ENCODE measurements at places on chromosomes 16 and 17.

- no peak for DNase-seq
Measured at GRCh38 chr16:85514295-85514597, 98.9 kb upstream of the GSE1 start.

DNA sequence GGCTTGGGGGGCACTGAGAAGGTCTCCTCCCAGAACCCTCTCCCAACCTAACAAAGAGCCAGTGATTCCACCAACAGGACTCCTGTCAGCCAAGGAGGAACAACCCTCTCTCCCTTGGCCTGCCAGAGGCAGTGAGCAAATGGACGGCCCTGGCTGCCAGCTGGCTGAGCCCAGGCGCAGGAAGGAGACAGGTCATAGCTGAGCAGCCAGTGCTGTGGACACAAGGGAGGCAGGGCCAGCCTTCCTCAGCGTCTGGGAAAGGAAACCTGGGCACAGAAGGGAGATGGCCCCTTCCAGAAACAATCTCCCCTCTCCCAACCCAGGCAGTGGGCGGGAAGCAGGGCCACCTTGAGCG, 2.1 kb downstream of the MPO start:
- DNase-seq, result no peak

GRCh38 chr16:88473666-88474534, 20.8 kb downstream of the ZFPM1 start:
- no peak for DNase-seq

DNA sequence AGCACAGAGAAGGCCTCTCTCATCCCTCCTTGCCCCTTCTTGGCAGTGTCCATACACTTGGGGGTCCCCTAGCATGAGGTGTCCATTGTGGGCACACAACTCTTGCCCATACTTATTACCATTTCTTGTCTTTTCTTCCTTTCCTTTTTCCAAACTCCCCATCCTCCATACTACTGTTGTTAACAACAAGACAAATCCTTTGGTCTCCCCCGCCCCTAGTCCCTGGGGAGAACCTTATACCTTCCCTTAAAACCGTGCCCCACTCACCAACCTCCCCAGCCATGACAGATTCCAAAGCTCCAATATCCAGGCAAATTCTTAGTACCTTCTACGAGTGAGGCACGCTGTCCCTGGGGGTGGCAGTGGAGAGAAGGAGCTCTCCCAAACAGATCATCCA, 82.9 kb downstream of the GAS7 start:
- DNase-seq, result peak; percentile 41

- no peak for DNase-seq
Measured at GRCh38 chr16:73670836-73671820, 623.2 kb upstream of the ZFHX3 start.

DNA sequence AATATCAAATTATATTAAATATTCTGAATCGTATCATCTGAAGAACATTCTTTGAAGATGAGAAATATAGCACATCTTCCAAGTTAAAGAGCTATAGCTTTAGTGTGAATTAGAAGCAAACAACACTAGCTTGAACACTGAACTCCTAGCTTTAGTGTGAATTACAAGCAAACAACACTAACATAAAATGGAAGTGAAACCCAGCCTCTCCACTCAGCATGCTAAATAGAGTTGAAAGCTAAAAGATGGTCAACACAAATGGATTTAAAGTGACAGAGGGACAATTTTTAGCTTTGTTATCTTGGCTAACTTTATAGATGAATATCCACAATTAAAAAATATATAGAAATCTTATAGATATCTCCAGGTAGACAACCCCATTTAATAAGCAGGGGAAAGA, 4.5 kb upstream of the KIF2B start:
- no peak for DNase-seq

DNA sequence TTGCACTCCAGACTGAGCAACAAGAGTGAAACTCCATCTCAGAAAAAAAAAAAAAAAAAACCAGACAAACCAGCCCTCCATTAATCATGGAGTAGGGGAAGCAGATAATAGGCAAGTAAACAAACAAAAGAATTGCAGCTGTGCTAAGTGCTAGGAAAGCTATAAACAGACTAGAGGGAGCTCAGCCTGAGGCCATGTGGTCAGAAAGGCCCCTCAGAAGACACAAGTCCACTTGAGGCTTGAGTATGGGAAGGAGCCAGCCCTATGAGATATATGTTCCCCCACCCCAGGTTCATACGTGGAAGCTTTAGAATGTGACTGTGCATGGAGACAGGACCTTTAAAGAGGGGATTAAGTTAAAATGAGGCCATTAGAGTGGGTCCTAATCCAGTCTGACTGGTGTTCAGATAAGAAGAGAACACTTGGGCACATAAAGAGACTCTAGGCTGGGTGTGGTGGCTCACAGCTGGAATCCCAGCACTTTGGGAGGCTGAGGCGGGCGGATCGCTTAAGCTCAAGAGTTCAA, 132.6 kb upstream of the NOL11 start:
- DNase-seq, result no peak

DNA sequence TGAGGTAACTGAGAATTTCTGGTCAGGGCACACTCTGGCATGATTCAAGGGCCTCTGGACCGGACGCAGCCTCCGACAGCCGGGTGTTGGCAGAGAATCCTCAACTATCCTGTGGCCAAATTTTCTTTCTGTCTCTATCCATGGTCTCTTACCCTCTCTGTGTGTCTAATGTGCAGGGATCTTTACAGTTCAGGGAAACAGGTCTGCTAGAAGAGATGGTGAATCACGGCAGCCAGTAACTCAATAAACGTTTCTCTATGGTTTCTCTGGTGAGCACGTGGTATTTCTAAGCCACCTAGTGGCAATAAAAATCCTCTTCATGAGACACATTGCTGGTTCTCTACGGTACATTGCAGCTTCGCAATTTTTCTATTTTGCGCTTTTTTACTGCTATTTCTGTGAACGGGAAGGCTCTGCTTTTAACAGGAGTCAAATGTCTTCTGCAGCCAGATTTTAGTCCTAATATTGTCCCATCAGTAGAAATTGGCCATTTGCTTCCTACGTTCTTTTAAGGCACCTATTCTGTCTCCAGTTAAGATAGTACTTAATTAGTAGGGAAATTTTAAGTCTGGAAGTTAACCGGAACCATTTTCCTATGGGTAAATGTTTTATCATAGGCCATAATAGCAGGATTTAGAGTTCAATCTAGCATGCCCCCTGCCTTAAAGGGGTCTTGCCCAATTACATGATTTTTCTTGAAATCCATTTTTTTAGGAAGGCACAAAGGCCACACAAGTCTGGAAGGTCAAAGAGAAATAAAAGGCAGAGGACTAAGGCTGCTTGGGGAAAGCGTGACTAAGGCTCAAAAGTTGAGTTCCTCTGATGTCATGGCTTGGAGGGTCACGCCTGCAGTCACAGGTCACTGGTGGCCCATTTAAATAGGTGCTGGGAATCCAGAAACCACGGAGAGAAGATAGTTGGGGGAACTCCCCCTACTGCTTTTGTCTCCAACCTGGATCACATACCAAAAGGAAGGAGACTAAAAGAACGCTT, 31.5 kb downstream of the QPRT start:
- DNase-seq, result peak; percentile 73

GRCh38 chr16:1526608-1527555, 6.6 kb upstream of the TMEM204 start:
- DNase-seq, result no peak

- peak; percentile 98 for DNase-seq
Measured at GRCh38 chr17:69967910-69968411, 107.1 kb upstream of the KCNJ16 start.

- no peak for DNase-seq
Measured at GRCh38 chr17:76940738-76941350, 72.6 kb downstream of the MGAT5B start.
